ENCODE measurements at places on chromosomes 16 and 17.

GRCh38 chr16:68997564-68997963 is 107.9 kb upstream of the HAS3 start:
- DNase-seq: no peak

DNA sequence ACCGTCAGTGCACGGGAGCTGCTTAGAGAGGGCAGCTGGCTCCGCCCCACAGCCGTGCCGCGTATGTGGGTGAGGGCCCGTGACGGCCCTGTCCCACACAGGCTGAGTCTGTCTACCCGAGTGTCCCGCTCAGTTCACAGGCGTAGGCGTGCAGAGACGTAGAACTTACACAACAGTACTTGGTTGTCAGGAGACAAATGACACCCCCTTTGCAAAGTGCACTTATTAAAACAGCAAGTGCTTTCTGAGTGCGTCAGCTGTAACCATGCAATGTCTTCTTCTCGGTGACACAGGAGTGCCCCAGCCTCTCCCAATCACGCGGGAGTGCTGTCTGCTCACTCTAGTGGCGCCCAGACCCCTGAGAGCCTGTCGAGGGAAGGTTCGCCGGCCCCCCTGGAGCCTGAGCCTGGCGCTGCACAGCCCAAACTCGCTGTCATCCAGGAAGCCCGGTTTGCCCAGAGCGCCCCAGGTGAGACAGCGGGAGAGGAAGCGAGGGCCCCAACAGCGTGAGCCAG is 64.2 kb downstream of the FOXK2 start:
- DNase-seq: no peak

DNA sequence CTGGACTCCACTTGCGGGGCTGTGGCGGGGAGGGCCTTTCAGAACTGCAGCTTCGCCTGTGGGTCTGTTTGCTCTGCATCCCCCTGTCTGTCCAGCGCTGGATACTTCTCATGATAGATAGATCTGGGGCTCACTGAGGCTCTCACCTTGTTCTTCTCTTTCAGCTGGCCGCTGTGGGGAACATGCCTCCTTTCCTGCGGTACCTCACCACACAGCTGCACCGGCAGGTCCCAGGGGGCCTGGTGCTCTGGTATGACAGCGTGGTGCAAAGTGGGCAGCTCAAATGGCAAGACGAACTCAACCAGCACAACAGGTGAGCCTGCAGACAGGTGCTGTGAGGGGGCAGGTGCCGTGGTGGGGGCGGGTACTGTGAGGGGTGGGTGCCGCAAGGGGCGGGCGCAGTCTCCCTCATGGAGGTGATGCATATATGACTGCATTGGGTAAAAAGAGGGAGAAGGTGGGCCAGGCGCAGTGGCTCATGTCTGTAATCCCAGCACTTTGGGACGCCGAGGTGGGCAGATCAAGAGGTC is 6.2 kb downstream of the ENGASE start:
- DNase-seq: no peak

DNA sequence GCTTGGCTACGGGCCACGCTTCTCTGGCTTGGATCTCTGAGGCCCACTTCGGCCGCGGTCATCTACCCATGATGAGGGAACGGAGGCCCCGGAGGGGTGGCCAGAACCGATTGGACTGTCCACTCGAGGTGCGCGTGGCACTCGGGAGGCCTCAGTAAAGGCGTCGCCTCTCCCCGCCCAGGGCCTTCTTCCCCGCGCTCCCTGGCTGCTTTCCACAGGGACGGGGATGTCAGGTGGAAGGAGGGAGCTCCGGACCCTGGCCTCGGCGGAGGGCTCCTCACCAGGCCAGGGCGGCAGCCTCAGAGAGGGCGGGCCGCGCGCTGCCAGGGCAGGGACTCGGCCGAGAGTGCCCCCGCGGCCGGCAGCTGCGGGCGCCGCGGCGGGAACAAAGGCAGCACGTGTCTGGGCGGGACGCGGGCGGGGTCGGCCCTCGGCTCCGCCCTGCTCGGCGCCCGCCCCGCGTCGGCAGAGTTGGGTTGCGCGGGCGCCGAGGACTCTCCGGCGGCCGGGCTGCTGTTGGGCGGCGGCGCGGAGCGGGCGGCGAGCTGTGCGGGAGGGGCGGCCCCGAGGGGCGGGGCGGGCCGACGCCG is 587 bp upstream of the CDK5R1 start:
- no peak for DNase-seq

DNA sequence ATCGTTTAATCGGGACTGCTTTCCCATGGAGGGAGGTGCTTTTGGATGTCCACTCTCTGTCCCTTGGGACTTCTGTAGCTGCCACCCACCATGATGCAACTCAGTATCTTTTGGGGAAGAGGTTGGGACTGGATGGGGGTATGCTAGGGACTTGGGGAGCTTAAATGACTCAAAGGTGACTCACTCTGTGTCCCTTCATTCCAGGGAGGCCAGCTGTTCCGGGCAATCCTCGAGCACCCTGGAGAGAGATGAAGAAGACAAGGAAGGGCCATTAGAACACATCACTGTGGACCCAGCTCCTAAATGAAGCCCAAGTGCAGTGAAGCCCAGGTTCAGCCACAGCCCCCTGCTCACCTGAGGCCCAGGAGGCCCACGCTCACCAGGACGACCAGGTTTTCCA is 4.6 kb downstream of the COL1A1 start:
- no peak for DNase-seq

GRCh38 chr17:16947470-16947869 is 24.4 kb downstream of the TNFRSF13B start:
- no peak for DNase-seq
